Right renal cortex interstitium (tissue), 3 donors: ENCODE measurements at places on chromosomes 4 and X. TPM values are rescaled to one million over a fixed set of nuclear protein-coding genes. Genes with fewer than 3 reads are reported as not detected.

The RPS6KA6 gene
- 22.8 TPM for polyA plus RNA-seq

The NPY5R gene
- 5.2 TPM for polyA plus RNA-seq

The PDZD4 gene
- polyA plus RNA-seq = 7.1 TPM

The ADGRG2 gene
- 15.3 TPM for polyA plus RNA-seq

The ELK1 gene
- 27.8 TPM for polyA plus RNA-seq

- no peak for DNase-seq
Observed at GRCh38 chr4:174193438-174194374, 89.8 kb downstream of the FBXO8 start.

- DNase-seq = no peak
Observed at GRCh38 chr4:73817341-73817740, 19.1 kb upstream of the CXCL6 start.

- DNase-seq = no peak
Observed at GRCh38 chr4:73414936-73415271, 10.8 kb downstream of the ALB start.

DNA sequence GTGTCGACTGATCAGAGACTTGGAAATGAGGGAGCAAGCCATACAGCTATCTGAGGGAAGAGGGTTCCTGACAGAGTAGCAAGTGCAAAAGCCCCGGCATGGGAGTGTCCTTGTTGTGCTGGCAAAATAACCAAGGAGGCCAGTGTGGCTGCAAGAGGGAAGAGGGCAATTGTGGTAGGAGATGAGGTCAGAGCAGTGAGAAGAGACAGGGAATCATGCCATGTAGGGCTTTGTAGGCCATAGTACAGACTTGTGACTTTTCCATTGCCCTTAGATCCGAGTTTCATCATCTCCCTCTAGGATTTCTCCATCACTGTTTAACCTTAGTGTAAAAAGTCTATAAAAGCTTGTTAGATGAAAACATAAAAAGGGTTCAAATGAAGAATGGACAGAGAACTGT, 76.2 kb downstream of the DOCK11 start:
- DNase-seq = no peak

DNA sequence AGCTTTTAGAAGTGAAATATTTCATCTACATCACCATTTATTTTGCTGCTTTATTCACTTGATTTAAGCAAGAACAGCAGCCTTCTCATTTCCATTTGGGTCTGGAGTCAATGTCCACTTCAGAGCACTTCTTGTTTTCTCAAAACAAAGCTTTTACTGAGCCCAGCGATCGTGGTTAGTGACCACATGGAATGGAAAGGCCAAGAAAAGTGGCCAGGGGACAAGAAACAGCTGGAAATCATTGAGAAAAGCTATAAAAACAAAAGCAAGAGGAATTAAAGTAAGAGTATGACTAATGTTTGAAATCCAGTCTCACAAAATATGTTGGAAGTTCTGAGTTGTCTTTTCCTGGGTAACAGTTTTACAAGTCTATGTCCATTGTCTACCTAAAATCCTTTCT, 328.4 kb upstream of the INTU start:
- no peak for DNase-seq

DNA sequence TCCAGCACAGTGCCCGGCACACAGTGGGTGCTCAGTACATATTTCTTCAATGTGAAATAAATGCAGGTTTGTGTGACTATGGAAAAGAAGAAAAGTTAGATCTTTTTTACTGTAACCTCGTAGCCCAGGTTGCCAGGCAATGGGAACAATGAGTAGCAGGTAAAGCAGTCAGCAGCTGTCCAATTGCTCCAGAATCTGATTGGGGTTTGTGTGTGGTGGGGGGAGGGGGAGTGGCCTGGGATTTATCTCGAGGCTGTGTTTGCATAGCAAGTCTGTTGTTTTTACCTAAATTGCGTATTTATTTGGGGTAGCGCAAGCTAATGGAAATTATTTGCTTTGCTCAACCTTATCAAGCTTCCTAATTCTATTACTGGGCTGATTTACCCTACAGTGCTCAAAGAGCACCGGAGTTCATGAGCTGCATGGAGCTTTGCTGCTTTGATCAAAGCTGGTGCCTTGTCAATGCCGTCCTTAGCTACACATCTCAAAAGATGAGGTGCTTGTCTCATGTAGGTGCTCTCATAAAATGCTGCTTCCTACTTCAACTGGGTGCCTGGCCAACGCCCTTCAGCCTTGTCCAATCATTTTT, 145.0 kb upstream of the DGKK start:
- no peak for DNase-seq

DNA sequence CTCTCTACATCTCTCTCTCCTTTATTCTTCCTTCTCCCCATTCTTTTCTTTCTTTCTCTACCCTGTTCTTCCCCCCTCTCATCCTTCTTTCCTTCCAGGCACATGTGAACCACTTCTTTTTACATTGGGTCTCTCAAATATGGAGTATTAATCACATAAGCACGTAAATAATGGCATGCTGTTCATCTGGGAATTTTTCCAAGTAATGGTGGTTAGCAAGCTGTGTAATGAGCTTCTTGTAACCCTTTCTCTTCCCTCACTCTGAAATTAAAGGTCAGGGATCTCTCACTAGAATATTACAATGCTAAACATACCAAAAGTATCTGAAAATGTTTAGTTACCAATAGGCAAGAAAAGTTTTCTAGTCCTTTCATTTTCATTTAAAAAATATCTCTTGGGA, 239.9 kb upstream of the TEX13A start:
- no peak for DNase-seq

- DNase-seq = no peak
Observed at GRCh38 chrX:109774706-109775105, 41.6 kb upstream of the ACSL4 start.

- no peak for DNase-seq
Observed at GRCh38 chr4:114386637-114387233, 211.9 kb upstream of the UGT8 start.
